ENCODE measurements at places on chromosomes 7 and 10.

DNA sequence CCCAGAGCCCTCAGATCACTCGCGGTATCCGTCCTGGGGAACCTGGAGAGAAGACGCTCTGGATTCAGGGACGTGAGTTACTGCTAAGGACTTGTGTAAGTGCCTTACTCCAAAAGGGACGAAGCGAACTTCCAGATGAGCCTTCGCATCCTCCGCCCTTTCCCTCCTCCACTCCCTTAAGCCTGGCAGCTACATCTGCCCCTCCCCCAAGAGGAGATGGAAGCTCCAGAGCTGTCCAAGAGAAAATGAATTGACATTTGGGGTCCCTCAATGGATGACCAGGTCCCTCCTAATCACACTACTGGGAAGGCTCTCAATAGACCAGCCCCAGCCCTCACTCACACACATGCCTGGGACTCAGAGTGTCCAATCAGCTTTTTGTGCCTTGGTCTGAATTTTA is 31.3 kb upstream of the GDF10 start:
- no peak for DNase-seq

- no peak for DNase-seq
Observed at GRCh38 chr7:121304102-121304658, 24.6 kb upstream of the WNT16 start.

DNA sequence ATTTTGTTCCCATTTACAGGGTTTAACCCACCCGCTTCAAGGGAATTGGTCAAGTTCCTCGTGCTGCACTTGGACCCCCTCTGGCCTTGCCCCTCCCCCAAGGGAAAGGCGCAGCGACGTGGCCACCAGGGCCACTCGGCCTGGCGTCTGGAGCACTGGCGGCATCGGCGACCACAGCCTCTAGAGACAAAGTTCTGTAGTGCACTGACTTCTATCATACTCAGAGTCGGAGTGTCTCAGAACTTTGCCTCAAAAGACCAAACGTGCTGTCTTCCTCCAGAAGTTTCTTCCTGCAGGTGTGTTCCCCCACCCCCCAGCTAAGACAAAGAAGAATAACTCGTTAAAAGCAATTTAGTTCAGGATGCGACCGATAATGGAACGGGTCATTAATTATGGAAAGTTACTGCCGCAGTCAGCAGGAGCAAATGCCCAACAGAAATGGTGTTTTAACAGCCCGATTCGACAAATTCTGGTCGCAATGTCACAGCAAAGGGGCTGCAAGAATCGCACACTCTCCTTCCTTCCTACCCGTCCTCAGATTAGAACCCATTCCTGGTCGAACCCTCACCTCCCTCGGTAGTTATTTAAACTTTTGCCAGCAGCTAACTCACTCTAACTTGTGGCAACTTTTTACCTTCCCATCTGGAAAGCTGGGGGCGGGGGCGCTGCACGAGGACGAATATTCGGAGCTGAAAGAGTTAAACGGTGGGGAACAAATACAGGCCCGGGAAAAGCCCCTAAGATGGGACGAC is 202.1 kb upstream of the NFE2L3 start:
- no peak for DNase-seq

DNA sequence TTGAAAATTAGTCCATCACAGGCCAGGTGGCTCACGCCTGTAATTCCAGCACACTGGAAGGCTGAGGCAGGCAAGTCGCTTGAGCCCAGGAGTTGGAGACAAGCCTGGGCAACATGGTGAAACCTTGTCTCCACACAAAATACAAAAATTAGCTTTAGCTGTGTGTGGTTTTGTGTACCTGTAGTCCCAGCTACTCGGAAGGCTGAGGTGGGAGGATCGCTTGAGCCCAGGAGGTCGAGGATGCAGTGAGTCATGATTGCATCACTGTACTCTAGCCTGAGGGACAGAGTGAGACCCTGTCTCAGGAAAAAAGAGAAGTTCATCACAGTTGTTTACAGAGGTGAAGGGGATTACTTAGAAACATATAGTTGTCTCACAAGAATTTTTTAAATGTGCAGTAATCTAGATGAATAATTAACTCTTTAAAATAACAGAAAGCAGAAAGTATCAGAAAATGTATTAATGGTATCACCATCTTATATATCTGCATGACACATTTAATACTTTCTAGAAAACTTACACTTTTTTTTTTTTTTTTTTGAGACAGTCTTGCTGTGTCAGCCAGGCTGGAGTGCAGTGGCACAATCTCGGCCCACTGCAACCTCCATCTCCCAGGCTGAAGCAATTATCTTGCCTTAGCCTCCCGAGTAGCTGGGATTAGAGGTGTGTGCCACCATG is 8.9 kb downstream of the LCOR start:
- DNase-seq = no peak

DNA sequence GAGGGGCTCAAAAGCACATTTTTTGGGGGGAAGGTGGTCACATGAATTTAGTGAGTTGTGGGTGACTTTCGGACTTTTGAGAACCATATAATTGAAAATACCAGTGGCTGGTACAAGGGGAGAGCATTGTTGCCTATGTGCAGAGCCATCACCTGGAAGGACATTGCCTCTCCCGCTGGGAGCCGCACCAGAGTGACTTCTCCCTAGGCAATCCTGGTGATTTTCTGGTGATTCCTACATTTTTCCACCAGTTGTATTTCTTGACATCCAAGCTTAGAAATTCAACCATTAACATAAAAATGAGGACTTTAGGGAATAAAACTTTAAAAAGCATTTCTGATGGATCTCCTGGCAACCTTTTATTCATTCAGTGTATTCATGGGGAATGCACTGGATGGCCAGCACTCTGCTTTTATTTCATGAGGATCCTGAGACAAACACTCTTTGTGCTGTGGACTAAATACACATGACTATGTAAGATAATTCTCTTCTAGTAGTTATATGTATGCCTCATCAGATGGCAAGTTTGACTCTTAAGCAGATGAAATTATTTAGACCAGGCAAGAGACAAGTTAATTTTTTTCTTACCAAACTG is 41.8 kb upstream of the MKI67 start:
- no peak for DNase-seq

- no peak for DNase-seq
Observed at GRCh38 chr10:133024704-133025557, 62.8 kb upstream of the ADGRA1 start.

DNA sequence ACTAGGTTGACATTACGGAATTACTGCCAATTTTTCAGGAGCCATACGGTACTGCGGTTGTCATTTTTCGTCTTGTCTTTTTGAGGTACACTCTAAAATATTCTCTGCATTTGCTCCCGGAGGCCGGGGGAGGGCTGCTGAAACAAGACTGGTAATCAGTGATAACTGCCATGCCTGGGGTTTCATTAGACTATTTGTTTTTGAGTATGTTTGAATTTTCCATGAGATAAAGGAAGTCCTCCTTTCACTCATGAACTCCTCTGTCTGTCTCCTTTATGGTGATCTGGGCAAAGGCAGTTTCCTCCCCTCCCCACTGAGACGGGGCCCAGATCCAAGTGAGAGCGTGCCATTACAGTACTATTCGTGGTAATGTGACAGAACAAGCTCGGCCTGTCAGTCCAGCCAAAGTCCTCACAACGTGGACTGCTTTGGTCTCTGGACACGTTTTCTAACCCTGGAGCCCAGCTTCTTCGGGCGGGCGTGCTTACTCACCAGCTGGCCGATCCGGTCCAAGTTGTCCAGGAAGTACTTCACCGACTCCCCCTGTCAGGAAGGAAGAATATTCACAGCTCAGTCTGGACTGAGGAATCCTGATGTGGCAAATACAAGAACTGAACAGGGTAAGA is 45.1 kb downstream of the AMZ1 start:
- no peak for DNase-seq

DNA sequence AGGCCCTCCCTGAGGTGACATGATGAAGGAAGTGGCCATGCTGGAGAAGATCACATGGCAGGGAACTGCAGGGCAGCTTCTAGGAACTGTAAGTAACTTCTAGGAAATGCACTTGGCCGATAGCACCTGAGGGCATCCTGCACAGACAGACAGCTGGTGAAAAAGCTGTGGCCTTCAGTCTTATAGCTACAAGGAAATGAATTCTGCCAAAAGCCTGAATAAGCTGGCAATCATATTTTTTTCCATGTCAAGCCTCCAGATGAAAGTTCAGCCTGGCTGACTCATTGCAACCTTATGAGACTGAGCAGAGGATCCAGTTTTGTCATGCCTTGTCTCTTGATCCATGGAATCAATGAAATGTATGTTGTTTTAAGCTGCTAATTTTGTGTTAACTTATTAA is 91.1 kb upstream of the CACNA2D1 start:
- DNase-seq = no peak

DNA sequence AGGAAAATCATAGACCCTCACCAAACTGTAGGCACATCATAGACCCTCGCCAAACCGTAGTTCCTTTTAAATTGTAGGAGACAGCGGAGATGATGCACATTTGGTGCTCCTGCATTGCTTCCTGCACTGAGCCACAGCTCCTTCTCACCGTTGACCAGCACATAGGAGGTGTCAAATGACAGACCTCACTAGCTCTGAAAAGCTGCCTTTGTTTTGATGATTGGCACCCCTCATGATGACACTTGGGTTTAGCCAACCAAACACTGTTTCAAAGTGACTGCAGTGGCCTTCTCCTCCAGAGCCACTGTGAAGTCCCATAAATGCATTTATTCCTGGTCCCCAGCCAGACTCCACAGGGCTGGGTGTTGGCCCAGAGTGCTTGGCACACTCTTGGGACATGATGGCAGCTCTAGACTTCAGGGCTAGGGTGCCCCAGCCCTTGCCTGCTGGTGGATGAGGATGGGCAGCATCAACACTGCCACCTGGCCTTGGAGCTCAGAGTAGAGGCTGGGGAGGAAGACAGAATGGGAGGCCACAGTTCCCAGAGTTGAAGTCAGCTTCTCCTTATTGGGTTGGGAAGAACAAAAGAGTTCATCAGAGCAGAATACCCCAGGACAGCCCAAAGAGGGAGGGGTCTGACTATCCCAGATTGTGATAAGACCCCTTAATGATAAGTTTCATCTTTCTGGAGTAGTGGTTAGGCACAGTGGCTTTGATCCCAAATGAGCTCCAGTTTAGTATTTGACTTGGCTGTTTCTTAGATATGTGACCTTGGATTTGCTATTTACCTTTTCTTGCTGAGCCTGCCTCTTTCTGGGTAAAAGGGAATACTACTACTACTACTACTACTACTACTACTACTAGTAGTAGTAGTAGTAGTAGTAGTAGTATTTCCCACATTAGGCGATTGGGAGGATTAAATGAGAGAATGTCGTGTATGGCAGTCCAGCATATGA is 75.3 kb downstream of the MTPN start:
- DNase-seq = no peak

DNA sequence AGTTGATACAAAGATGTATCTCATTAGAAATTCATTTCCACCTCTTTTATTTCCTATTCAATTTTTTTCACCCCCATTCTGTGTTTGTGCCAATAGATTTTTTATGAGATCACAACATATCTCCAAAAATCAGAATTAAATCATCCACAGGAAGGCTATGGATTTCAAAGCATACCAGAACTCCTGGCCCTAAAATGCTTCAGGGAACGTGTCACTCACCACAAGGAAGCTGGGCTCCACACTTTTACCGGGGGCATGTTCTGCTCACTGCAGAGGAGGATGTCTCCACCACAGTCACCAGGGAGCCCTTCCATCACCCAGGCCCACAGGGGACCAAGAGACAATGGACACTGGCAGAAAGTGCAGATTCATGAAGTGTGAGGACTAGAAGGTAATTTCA is 456.8 kb downstream of the KCNMA1 start:
- no peak for DNase-seq

- no peak for DNase-seq
Observed at GRCh38 chr7:45659496-45660139, 85.5 kb downstream of the ADCY1 start.

DNA sequence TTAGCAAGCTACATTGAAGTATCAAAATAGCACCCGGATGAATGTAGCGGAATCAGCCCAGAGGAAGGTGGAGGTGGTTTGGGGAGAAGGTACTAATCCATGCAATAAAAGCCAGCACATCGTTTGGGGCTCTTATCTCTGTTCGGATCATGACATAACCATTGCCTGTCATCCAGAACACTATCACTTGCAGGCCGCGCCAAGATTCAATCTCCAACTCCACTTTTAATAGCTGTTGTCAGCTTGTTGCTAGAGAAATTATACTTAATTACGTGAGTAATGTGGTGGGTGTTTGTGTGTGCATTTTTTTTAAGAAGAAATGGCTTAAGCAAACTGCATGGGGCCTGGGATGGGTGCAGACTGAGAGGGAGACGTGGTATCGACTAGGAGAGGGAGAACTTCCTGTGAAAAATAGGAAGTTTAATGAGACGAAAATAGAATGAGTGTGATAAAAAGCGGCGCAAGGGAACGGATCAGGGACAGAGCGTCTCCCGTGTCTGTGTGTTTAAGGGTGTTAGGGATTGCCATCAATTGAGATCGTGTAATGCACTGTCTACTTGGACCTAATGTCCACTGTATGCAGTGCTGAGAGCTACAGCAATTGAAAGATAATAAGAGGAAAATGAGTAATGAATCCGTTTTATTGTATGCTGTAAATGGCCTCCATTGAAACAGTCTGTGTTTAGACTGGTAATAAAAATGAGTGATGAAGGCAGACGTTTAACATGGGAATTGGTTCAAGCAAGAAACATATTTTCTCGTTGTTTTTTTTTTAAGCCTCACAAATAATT is 27.6 kb upstream of the SFMBT2 start:
- no peak for DNase-seq

- DNase-seq = no peak
Observed at GRCh38 chr10:77911535-77912123, 14.9 kb downstream of the DLG5 start.

DNA sequence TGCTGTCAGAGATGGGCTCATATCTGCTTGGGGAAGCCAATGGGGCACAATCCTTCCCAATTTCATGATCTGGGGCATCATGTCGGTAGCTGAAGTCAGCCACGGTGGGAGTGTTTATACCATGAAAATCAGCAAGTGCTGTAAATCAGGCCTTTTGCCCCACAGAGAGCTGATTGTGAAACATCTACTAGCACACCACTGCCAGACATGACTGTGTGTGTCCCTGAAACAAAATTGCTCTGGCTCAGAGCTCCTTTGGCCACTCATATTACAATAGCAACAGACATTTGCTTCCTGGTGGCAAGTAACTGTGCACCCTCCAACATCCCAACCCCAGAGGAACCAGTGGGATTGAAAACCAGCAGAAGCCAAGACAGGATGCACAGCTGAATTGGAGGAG is 23.7 kb downstream of the GPR26 start:
- no peak for DNase-seq

DNA sequence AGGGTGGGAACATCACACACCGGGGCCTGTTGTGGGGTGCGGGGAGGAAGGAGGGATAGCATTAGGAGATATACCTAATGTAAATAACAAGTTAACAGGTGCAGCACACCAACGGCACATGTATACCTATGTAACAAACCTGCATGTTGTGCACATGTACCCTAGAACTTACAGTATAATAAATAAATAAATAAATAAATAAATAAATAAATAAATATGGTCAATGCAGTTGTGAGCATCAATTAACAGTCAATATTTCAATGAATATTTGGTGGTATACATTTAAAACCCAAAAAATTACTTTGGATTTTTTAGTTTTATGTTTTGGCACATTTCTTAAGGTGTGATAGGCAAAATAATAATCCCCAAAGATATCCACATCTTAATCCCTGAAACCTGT is 15.6 kb downstream of the TRDMT1 start:
- no peak for DNase-seq

- DNase-seq = no peak
Observed at GRCh38 chr7:135745703-135746312, 2.8 kb downstream of the FAM180A start.

All from activated CD4-positive, alpha-beta T cell treated with anti-CD3 and anti-CD28 coated beads for 24 hours (primary cell).